ENCODE measurements at places on chromosomes 1 and 21.

DNA sequence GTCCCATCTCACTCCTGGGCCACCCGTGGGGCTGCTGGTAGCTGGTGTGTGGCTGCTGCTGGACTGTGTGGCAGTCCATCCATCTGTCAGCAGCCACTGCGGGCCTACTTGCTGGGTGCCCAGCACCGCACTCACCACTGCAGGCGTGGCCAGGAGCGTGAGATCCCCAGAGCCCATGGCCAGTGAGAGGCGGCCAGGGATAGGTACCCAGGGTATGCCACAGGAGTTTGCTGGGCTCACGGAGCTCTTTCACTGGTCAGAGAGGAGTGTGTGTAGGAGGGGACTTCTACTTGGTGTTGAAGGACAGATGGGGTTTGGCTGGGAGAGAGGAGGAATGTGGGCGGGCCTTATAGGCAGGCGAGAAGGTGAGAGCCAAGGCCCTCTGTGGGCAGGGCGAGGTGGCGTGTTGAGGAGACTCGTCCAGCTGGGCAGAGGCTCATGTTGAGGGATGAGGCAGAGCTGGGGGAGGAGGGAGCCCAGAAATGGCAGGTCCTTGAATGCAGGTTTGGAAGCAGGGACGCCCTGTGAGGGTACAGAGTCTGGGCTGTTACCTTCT is 15.0 kb downstream of the QSOX1 start:
- DNase-seq: no peak

DNA sequence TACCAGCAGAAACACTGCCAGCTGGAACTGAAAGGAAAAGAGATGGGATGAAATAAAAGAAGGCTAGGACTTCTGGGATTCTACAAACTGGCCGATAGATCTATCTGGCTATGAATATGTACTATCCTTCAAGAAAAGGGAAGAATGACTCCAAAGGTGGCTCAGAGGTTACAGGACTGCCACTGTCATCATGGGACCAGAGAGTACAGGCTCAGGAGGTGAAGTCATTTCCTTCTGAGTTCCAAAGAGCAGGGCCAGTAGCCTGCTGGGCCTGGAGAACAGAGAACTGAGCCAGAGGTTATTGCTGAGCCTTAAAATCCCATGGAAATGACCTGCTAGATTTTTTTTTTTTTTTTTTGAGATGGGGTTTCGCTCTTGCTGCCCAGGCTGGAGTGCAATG is 27.6 kb downstream of the ZNF496 start:
- peak; percentile 50 for DNase-seq

- DNase-seq: no peak
These were observed 3.1 kb downstream of the LMNA start for GRCh38 chr1:156117414-156118176.

GRCh38 chr1:69737527-69738185 is 169.9 kb downstream of the LRRC7 start:
- DNase-seq: peak; percentile 58

GRCh38 chr1:112636597-112637253 is 17.1 kb downstream of the CAPZA1 start:
- peak; percentile 30 for DNase-seq

- no peak for DNase-seq
These were observed 18.2 kb upstream of the GJA9 start for GRCh38 chr1:38899560-38899959.

- DNase-seq: no peak
These were observed 98.2 kb upstream of the VAMP3 start for GRCh38 chr1:7672864-7673263.

GRCh38 chr1:59146651-59147358 is 150.1 kb upstream of the FGGY start:
- peak; percentile 33 for DNase-seq

GRCh38 chr1:55275941-55276341 is 60.8 kb upstream of the USP24 start:
- DNase-seq: peak; percentile 38

DNA sequence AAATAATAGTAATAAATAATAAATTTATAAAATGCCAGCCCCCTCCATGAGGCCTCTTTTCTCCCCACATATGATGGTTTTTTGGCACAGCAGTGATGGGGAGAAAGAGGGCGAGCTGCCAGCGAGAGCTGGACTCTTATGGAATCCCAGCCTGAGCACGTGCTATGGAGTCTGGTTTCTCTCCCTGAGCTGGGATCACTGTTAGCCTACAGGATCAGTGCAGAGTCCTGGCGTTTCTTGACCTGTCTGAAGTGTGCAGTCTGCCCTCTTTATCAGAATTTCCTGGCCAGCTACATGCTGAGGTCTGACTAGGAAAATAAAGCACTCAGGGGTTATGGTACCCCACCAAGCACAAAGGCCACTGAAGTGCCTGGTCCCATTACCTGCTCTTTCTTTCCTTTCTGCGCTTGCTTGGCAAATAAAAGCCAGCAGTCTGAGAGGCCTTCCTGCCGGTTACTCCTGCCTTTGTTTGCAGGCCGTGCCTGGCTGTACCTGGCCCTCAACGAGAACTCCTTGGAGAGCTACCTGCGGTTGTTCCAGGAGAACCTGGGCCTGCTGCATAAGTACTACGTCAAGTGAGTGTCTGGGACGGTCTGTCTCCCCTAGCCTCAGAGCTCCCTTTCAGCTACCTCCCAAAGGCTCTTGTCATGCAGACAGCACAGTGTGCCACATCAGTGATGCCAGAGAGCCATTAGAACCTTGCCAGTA is 18.5 kb upstream of the SLC25A34 start:
- DNase-seq: no peak

- DNase-seq: no peak
These were observed 12.1 kb upstream of the PDC start for GRCh38 chr1:186473047-186473446.

GRCh38 chr1:164785841-164786534 is 227.0 kb downstream of the PBX1 start:
- no peak for DNase-seq

DNA sequence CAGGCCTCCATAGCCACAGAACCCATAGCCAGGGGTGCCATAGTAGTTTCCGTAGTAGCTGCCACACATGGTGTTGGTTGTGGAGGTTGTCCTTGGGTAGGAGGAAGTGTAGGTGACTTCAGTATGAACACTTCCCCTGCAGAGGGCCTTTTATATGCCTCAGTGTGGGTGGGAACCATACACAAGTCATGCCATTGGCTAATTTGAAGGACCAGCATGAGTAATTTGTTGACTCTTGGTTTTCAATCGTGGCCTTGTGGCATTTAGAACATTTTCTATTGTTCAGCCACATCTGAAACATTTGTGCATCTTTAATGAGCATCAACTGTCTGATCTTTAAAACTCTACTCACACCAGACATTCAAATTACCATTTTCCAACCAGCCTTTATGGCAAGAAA is at the start of gene KRTAP6-1:
Gene KRTAP6-1, minus strand, starts transcription at position 95 of the 400 bp plus-strand sequence. Its CDS starts 26 bp downstream, at position 69.
- DNase-seq: no peak

DNA sequence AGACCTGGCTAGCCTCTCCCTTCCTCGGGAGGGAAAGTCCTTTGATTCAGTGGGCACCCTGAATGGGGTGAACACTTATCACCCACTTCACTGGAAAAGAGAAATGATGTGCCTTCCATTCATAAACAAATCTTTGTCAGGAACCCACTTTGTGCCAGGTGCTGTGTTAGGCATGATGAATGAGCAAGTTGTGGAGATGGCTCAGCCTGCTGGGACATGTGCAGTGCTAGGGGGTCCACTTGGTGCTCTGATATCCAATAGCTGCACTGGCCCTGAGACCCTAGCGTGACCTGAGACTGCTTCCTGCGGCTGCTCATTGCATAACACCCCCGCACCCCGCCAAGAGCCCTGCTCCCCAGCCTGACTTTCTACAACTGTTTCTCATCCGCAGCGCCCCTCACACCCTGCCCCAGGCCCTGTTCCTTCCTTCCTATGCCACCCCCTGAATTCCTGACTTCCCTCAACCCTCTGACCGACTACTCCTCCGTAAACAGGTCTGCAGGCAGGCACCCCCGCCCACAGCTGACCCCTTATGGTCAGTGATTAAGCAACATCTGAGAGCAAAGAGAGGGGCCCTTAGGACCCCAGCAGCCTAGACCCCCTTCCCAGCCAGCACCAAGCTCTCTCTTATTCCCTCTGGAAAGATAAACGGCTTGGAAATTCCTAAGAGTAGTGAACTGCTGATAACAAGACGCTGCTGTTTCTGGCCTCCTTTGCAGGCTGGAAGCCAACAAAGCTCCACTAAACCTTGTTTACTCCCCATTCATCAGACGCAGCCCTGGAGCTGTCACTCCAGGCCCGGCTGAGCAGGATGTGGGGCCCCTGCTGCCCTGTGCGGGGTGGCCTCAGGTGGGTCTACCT is 12.9 kb downstream of the CSRP1 start:
- no peak for DNase-seq

- DNase-seq: no peak
These were observed 7.1 kb downstream of the ZC3H12A start for GRCh38 chr1:37481289-37482003.

Data from kidney capillary endothelial cell (primary cell).